Fibroblast of the aortic adventitia (primary cell): ENCODE measurements at places on chromosomes 1 and 21.

- no peak for DNase-seq
Measured at GRCh38 chr1:116322752-116323405, 50.2 kb upstream of the ATP1A1 start.

GRCh38 chr1:96682056-96682455, 39.5 kb upstream of the PTBP2 start:
- DNase-seq, result no peak

DNA sequence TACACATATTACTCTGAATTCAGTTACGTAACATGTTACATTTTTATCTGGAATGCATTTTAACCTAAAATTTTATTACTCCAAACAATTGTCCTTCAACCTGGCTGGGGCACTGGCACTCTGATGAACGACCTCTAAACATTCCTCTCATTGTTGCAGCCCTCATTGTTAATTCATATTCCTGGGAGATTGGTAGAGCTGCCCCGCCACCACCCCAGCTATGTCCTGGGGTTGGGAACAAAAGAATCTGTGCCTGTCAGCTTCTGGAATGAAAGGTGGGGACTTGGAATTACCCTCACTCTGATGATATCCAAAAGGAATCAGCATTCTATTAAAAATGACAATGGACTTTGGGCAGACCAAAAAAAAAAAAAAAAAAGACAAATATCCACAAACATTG, 38.0 kb upstream of the DESI2 start:
- DNase-seq, result no peak

- no peak for DNase-seq
Measured at GRCh38 chr1:228316589-228317387, 89.8 kb downstream of the TRIM11 start.

- peak; percentile 77 for DNase-seq
Measured at GRCh38 chr1:39159224-39160036, 45.1 kb upstream of the MACF1 start.

DNA sequence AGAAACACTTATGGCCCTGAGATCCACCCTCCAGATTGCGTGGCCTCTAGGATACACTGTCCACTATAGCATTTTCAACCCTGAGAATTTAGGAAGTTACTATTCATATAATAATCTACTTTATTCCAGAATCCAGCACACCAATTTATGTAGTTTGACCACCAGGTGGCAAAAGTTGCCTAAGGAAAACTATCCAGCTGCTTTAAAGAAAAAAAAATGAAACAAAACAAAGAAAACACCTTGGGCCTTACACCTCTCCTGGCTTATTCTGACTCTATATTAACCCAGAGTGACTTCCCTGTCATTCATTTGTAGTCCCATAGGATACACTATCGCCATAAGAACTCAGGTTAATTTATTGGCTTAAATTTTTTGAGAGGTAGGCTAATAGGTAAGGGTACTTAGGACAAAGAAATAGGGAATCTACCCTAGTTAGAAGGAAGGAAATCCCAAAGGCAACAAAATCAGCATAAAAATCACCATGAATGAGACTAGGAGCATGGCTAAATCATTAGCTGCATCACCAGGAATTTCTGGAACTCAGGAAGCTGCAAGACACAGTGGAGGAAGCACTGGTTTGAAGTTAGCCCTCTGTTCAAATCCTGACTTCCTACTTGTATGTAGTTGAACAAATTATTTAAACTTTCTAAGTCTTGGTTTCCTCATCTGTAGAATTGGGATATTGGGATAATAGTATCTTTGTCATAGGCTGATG, 107.5 kb downstream of the SPAG17 start:
- DNase-seq, result peak; percentile 69

DNA sequence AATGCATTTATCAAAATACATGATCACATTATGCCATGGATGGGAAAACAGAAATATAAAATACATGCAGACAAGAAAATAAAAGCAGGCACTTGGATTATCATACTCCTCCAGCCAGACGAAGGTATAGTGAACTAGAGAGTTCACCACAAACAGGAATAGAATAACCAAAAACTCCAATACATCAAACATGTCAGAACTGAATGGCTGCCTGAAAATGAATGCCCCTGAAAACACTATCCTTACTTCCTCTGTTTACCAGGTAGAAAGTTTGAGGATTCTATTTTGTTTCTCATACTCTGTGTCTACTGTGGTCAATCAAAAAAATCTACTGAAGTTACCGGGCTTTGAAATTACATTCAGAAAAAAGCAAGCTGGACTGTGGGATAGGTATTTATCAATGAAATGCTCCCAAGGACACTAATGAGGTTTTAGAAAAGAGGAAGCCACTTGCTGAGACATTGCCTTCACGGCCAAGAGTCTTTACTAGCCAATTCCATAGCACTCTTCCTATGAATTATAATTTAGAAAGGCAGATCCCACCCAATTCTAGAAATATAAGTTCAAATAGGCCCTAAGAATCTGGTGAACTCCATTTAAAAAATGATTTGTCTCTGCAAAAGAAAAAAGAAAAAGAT, 197.7 kb downstream of the SMYD3 start:
- no peak for DNase-seq

- peak; percentile 52 for DNase-seq
Measured at GRCh38 chr1:27525296-27526272, 35.6 kb upstream of the WASF2 start.

- no peak for DNase-seq
Measured at GRCh38 chr1:222229672-222230312, 318.1 kb downstream of the HHIPL2 start.

GRCh38 chr1:118711356-118711755, 276.8 kb downstream of the TBX15 start:
- DNase-seq, result no peak

DNA sequence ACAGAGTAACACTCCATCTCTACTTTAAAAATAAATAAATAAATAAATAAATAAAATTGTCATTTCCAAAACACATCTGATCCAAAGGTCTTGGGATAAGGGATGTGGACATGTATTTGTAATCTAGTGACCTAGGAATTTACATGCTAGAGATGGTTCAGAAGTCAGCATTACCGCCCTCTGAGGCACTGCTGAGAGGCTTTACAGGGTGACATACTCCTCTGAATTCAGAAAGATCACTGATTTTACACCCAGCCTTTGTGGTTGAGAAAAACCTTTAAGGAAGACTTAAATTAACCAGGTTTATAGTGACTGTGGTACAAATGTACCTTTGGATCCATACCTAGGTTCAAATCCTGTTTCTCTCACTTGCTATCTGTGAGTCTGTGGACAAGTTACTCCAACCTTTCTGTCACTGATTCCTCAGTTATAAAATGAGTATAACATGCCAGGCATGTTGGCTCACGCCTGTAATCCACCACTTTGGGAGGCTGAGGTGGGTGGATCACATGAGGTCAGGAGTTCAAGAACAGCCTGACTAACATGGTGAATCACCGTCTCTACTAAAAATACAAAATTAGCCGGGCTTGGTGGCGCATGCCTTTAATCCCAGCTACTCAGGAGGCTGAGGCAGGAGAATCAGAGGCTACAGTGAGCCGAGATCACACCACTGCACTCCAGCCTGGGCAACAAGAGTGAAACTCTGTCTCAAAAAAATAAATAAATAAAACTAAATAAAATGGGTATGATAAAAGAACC, 20.1 kb downstream of the OSBPL9 start:
- peak; percentile 81 for DNase-seq

DNA sequence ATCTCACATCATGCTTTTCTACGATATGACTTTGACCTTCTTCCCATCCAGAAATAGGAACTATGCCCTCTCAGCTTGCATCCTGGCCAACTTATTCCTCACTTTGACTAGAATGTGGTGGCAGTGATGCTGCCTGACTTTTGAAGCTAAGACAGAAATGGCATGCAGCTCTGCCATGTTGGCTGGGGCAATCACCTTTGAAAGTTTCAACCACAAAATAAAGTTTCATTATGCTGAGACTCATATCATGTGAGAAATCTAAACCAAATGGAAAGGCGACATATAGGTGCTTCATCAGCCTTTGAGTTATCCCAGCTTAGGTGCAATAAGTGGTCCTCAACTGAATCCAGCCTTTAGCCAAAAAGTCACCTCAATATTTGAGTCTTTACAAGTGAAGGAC, 370.0 kb upstream of the CHRM3 start:
- no peak for DNase-seq

DNA sequence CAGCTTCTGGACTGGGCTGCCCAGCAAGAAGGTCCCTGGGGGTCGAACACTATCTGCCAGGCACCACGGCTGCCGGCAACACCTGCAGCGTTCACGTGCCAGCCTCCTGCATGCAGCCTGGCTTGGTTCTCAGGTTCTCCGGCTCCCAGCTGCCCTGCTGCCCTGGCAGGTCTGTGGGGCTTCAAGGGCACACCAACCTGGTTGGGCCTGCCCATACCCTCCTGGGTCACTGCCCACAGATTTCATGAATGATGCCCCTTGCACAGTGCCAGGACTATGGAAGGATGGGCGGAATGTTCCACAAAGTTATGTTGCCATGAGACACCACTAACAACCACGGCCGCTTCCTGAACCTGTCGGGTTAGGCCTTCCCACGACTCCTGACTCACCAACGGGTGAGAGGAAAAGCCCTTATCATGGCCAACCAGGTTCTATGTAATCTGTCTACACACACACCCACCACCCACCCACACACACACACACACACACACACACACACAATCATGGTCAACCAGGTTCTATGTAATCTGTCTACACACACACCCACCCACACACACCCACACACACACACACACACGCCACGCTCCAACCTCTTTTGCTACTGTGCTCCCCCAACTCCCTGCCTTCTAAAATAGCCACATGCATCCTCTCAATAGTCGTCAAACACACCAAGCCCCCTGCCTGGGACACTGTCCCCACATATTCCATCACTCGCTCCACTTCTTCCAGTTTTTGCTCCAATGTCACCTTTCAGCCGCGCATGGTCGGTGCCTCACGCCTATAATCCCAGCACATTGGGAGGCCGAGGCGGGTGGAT, 32.2 kb downstream of the HSPG2 start:
- peak; percentile 81 for DNase-seq

GRCh38 chr1:32758795-32759430, 56.3 kb upstream of the SYNC start:
- no peak for DNase-seq

DNA sequence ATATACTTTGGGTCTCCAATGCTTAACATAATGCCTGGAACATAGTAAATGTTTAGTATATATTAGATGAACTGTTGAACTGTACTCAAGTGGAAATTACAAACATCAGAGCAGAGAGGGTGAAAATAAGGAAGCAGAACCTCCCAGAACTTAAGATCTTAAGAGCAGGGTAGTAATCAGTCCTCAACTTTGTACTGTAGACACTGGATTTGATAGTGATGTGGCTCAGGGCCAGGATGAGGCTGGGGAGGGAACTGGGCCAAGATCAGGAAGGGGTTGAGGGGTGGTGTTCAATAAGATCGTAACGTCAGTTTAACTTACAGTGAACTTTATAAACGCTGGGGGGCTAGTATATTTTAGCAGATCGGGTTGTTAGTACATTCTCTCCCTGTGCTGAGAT, 15.4 kb downstream of the MPZL1 start:
- no peak for DNase-seq

DNA sequence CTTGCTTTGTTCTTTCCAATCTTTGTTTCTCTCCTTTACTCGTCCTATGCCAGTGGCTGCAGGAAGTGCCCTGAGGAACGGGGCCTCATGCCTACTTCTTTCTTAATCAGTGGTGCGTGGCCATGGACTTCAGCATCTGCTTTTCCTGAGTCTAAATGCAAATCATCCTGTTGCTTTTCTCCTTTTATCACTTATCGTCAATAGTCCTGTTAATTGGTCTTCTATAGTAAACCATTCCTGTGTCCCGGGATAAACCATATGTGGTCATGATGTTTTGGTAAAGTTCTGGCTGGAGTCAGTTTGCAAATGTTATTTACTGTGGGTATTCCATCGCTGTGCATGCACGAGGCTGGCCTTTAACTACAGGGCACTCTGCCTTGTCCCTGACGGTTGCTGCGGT, 47.5 kb downstream of the AGPAT3 start:
- DNase-seq, result no peak

DNA sequence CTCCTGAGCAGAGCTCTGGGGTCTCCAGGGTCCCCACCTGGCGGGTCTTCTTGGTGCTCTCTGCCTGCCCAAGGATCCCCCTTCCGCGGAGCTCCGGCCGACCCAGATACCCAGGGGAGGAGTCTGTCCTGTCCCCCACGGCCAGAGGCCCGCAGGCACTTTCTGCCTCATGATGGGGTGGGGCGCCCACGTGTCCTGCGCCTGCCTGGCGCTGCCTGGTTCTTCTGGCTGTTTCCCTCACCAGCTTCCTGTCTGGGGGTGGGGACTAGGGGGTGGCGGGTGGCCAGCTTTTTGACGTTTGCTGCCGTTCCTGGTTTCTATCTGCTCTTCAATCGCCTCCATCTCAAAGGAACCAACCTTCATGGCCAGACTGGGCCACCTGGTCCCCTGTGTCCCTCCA, 313.3 kb upstream of the VAMP3 start:
- no peak for DNase-seq

DNA sequence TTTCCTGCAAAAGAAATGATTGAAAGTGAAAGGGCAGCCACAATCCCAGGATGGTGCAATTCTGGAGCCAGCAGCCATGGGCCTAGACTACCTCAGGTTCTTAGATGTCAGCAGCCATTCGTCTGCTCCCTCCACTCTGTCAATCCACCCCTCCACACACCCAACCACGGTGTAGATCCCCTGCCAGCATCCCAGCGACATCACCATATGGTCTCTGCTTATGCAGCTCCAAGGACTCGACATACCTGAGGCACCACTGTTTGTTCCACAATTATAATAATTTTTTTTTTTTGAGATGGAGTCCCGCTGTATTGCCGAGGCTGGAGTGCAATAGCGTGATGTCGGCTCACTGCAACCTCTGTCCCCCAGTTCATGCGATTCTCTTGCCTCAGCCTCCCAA, 6.5 kb downstream of the SYNC start:
- no peak for DNase-seq

DNA sequence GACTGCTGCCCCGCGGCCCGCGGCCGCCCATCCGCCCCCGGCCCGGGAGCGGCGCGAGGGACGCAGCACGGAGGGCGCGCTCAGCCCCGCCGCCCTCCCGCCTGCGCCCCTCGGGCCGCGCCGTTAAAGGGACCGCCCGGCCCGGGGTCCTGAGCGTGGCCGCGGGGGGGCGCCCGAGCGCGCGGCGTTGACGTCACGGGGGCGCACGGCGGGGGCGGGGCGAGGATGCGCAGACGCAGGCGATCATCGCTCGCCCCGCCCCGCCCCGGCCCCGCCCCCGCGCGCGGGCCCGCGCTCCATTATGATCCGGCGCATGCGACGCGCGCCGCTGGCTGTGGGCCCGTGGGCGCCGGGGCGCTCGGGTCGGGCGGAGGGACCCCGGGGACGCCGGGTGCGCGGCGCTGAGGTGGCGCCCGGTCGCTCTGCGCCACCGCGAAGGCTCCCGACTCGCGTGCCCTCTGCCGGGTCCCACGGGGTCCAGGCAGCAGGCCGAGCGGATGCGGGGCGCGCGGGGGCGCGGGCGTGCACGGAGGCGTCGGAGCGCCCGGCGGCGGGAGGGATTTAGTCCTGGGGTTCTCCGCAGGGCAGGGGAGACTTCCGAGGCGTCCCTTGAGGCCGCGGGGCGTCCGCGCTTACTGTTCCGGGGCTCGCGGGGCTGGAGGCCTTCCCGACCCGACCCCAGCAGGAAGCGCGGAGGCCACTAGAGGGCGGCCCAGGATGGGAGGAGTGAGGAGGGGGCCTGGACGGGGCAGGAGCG, at the start of gene DVL1:
Gene DVL1 (minus strand): TSS at position 163 of the 757 bp plus-strand sequence. CDS start 353 bp downstream, outside the sequence.
- peak; percentile 72 for DNase-seq
